ENCODE measurements at places on chromosomes 7 and 10.

- no peak for DNase-seq
These were observed 134.6 kb downstream of the GRM3 start for GRCh38 chr7:86778271-86778670.

GRCh38 chr10:132421847-132422751 is 25.1 kb downstream of the PWWP2B start:
- DNase-seq = no peak

DNA sequence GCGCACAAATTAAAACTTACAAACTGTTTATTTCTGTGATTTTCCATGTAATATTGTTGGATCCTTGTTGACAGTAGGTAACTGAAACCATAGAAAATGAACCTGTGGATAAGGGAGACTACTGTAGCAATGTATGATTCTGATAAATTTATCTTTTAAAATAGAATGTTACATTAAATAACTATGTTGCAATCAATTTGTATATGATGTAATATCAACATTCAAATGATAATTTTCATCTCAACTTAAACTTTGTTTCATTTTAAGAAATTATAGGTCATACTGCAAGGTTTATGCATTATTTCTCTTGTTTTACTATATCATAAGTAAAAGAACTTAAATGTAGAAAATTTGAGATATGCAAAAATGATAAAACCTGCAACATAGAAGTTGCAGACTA is 718.0 kb upstream of the MBL2 start:
- no peak for DNase-seq

DNA sequence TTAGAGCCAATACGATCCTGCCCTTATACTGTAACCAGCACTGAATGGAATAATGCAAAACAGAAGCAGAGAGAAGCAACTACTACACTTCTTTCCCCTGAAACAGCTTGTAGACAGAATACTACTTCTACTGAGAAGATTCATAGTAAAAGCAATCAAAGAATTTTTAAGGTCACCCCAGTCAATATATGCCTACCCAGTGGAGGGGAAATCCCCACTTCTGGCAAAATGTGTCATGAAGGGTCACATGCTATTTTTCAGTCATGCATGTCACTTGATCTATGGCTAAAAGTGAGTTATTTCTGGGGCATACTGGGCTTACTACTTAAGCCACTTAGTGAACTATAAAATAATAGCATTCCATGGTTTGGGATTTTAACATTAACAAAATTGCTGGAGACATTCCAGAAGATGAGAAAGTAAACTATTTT is 25.6 kb downstream of the IRF5 start:
- DNase-seq = peak; percentile 77

DNA sequence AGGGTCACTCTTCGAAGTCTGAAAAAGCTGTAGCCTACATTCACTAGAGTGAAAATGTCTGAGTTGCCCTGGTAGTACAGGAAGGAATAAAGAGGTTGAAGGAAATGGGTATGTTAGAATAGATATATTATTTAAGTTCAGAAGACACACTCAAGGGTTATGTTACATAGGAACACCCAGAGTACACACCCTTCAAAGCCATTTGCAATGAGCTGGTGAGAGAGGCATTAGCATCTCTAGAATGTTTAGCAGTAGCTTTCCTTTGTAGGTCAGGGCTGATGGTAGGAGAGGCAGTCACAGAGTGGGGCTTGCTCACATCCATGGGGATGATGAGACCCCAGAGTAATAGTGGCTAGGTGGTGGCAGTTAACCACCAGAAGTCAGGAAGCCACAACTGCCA is 221.2 kb downstream of the SLC25A13 start:
- DNase-seq = no peak

GRCh38 chr7:6725003-6725402 is 18.3 kb upstream of the ZNF12 start:
- DNase-seq = no peak

GRCh38 chr7:25223206-25223605 is 5.1 kb downstream of the NPVF start:
- DNase-seq = no peak

GRCh38 chr7:157537056-157537455 is 200.3 kb downstream of the DNAJB6 start:
- DNase-seq = no peak

DNA sequence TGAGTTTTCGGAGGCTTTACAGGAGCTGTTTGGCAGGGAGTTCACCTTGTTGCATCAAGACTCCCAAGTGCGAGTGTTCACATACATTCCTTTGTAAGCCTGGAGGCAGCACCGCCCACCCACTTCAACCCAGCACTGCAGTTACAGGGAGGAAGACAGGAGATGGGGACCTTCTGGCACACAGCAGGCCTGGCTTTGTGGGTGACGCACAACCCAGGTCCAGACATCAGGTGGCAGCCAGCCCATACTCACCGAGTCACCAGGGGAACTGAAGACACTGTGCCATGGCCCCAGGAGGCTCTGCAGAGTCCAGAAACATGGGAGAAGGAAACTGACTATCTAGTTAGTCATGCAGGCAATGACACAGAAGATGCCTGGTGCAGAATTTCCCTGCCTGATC is 305.9 kb upstream of the RNF32 start:
- peak; percentile 6 for DNase-seq

- DNase-seq = no peak
These were observed 83.3 kb downstream of the PAXIP1 start for GRCh38 chr7:154919344-154920225.

DNA sequence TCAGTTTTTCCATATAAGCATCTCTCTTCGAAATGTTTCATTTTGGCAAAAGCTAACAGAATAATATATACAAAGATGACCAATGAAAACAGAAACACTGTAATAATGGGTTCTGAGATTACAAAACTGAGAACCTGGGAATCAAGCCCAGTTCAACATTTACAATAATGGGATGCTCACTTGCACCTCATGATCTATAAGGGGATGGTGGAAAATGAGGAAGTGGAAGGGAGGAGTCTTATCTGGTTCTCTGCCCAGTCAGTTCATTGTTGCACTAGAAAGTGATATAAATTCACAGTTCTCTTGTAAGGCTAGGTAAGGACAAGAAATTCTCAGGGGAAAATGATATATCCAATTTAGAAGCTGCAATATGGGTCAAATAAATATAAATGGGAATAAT is 31.7 kb upstream of the RHOBTB1 start:
- no peak for DNase-seq

- no peak for DNase-seq
These were observed 724 bp downstream of the ZNF107 start for GRCh38 chr7:64666663-64667050.

DNA sequence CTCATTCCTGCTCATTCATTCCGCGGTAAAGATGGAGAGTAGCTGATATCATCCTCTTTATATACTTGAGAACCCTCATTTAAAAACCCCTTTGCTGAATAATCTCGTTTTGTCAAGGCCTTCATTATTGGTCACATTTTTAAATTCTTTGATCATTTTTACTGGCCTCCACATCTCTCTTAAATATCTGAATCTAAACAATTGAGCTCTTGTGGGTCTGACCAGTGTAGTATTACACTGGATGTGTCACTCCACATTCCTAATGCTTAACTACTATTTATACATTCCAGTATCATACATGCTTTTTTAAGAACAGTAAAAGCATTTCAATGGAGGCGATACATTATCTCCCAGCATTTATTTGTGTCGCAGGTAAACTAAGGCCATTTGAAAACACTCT is 12.6 kb upstream of the PRPS1L1 start:
- no peak for DNase-seq

DNA sequence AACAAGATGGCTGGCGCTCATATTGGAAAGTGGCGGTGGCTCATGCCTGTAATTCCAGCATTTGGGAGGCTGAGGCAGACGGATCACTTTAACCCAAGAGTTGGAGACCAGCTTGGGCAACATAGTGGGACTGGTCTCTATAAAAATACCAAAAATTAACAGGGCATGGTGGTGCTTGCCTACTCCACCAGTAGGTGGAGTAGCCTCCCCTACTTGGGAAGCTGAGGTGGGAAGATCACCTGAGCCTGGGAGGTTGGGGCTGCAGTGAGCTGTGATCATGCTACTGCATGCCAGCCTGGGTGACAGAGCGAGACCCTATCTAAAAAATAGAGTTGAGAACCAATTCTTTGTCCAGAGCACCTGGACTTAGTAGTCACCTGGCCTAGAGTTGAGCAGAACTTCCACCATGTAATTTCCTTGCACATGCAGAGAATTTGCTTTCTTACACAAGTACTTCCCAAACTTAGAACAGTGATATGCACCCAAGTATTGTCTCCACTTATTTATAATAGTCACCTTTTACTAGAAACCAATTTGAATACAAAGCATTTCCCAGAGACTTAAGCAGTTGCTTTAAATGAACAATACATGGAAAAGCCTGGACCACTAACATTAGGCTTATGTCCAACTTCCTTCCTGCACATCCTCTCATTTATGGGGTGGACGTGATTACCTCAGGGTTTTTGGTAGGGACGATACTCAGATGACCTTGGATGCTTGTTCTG is 15.9 kb downstream of the LAMB4 start:
- no peak for DNase-seq

DNA sequence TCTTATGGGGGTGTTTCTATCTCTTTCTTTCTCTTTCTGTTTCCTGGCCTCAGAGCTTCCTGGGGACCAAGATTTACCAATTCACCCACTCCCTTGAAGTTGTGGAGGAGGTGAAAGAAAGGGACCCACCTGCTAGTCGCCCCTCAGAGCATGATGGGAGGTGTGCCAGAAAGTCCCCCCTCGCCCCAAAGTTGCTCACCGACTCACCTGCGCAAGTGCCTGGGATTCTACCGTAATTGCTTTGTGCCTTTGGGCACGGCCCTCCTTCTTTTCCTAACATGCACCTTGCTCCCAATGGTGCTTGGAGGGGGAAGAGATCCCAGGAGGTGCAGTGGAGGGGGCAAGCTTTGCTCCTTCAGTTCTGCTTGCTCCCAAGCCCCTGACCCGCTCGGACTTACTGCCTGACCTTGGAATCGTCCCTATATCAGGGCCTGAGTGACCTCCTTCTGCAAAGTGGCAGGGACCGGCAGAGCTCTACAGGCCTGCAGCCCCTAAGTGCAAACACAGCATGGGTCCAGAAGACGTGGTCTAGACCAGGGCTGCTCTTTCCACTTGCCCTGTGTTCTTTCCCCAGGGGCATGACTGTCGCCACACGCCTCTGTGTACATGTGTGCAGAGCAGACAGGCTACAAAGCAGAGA is 12.2 kb downstream of the AQP1 start:
- no peak for DNase-seq

GRCh38 chr7:98214811-98215321 is 3.6 kb downstream of the BHLHA15 start:
- no peak for DNase-seq

GRCh38 chr10:133082685-133083421 is 4.9 kb upstream of the ADGRA1 start:
- no peak for DNase-seq

- DNase-seq = no peak
These were observed 59.6 kb downstream of the ZRANB1 start for GRCh38 chr10:125001313-125002046.

GRCh38 chr10:103853428-103854264 is 1.7 kb downstream of the SH3PXD2A start:
- DNase-seq = no peak

DNA sequence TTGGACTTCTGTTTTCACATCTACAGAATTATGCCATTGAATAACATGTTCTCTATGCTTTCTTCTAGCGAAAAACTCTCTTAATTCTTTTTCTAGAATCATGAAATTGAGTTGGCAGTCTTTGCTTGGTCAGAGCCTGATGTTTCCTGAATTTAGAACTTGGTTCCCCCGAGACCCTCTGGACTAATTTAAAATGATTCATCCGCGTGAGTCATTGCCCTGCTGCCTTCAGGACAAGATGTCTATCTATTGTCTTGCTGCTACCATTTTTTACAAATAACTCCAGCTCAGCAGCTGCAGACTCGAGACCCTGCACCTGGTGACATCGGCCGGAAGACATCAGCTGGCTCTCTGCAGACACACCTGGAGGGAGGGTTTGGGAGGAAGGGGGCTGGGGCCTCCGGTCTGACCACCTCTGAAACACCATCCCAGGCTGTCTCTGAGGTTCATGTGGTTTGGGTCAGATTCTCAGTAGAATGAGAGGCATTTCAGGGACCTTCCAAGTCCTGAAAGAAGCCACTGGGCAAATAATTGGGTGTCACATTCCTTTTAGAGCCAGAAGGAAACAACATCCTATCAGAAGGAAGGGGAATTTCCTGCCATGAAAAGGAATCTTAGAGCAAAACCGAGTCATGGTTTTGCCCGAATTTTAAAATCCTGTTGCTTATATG is 20.9 kb upstream of the KLF6 start:
- peak; percentile 73 for DNase-seq

GRCh38 chr7:83976302-83976701 is 218.3 kb downstream of the SEMA3A start:
- peak; percentile 28 for DNase-seq

GRCh38 chr7:129707910-129708499 is 96.5 kb downstream of the NRF1 start:
- DNase-seq = no peak

- no peak for DNase-seq
These were observed 566.3 kb downstream of the INHBA start for GRCh38 chr7:41136551-41136950.

Data from Caki2 (cell line).